Lung microvascular endothelial cell (primary cell): ENCODE measurements at places on chromosomes 6 and 20. TPM values are rescaled to one million over a fixed set of nuclear protein-coding genes. Genes with fewer than 3 reads are reported as not detected.

MAPK13 gene
- total RNA-seq: 3.2 and 4.1 TPM in 2 replicates

HS3ST5 gene
- not detected in 2 replicates for total RNA-seq

BMP2 gene
- total RNA-seq: 8.7 and 14.5 TPM in 2 replicates

MAS1 gene
- total RNA-seq: not detected in 2 replicates

C20orf141 gene
- total RNA-seq: not detected in 2 replicates

FAM120B gene
- 9.4 and 10.9 TPM in 2 replicates for total RNA-seq

CST2 gene
- not detected in 2 replicates for total RNA-seq
